NCI-H1436 (cell line): ENCODE measurements at places on chromosomes 4 and X.

DNA sequence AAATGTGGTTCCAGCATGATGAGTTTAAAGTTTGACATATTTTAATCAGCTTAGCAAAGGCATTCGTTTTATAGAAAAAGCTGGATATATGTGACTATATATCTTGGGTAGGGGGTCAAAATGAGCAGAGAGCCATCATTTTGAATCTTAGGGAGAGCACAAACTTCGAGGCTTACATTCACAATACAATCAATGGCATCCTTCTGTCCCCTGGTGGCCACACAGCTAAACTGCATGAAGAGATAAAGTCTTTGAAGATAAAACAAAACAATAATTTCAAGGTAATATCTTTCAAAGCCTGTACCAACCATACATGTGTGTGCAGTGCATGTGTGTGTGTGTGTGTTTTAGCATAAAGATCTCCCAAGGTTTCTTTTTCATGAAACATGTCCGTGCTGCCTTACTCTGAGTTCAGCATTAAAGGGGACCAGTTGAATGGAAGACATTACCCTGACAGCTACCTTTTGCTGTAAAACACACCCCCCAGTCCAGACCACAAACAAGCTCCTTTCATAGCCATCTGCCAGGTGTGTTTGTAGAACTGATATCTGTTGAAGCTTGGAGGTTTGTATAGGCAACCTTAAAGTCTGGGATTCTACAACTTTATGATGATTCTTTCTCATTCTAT is 22.0 kb downstream of the DYNLT3 start:
- DNase-seq, result no peak

- DNase-seq, result no peak
These were observed 230.6 kb downstream of the PTTG2 start for GRCh38 chr4:38190717-38191178.

DNA sequence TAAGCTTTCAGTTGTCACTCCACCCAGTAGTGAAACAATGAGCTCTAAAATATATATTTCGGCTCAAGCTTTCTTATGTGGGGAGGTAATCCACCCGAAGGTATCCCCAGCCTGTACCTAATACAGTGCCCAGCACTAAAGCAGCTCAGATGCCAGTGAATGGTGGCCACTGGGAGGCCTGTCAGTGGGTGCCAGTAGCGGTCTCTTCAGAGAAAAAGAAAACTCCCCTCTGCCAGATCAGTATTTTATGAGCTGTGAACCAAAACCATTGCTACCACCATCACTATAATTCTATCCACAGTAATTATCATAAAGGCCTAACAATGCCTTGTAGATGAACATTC is 835 bp upstream of the NFKB1 start:
- no peak for DNase-seq

GRCh38 chr4:3316146-3316545 is 23.3 kb downstream of the RGS12 start:
- DNase-seq, result no peak

DNA sequence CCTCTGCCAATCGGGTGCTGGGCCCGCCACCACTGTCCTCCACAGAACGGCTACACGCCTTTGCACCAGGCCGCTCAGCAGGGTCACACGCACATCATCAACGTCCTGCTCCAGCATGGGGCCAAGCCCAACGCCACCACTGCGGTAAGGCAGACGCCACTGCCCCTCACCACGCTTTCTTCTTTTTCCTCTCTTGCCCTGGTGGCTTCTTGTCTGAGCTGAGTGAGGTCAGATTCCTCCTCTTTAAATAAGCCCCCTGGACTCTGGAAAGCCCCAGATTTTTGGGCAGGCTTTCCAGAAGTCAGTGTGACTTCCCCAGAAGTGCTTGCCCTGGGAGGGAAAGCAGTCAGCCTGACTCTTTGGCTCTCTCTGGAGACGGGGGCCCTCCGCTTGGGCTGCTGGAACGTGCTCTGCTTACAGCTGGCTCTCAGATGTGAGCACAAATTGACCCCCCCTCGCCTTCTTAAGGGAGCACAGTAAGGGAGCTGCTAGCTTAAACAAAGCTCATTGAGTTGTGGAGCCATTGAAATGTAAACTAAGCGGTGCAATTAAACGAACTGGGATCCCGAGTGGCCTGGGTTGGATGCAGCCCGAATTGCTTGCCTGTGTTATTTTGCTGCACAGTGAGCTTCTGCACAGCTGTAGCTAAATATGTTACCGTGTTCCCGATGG is 243.1 kb downstream of the ANK2 start:
- DNase-seq, result peak; percentile 32

DNA sequence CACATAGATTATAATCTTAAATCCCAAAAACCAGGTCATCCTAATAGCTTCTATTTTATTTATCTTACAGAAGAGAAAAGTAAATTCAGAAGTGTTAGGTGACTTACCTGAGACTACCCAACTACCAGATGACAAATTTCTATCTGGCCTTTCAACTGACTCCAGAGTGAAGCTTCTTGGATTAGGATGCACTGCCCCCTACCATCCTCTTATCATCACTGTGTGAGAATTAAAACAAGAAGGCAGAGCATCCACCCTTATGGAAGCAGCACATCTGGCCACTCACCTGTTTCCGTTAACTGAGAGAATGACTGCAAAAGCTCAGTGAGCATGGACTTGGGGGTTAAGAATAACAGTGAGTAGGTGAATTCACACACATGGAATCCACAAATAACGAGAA is 502.6 kb upstream of the TECRL start:
- DNase-seq, result no peak

- no peak for DNase-seq
These were observed 8.2 kb upstream of the IQCM start for GRCh38 chr4:149823769-149824221.

DNA sequence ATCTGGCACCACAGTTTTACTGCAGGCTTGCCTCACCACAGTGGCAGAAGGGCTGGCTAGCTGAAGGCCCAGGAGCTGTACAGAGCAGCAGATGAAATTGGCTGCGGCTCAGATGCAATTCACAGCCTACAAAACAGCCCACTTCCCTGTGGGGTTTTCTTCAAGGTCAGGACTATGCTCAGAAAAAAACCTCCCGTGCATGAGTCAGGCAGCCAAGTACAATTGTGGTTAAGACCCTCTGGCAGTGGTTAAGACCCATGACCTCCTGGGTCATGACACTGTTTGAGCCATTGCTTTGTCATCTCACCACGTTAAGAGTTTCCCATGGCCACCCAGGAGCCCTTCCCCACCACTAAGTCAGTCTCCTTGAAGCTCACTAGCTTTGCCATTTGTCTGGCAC is 276.3 kb downstream of the HNRNPD start:
- DNase-seq, result no peak

GRCh38 chr4:185672151-185672550 is 136.8 kb upstream of the PDLIM3 start:
- DNase-seq, result no peak

DNA sequence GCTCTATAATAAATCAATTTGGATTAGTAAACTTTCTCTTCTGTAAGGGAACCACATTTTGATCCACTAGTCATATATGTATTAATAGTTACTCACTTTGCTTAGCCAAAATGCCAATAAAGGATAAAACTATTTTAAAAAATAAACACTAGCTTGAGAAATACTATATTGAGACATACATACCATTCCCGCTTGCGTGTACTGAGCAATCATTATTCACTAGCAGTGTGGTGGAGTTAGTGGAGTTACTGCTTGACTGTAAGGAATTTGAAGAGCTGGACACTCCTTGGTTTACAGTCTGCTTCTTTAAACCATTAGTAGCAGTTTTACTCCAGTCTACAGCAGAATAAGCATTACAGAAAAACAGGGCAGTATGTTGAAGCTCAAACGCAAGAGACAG is 10.8 kb upstream of the PHKA2 start:
- DNase-seq, result no peak

DNA sequence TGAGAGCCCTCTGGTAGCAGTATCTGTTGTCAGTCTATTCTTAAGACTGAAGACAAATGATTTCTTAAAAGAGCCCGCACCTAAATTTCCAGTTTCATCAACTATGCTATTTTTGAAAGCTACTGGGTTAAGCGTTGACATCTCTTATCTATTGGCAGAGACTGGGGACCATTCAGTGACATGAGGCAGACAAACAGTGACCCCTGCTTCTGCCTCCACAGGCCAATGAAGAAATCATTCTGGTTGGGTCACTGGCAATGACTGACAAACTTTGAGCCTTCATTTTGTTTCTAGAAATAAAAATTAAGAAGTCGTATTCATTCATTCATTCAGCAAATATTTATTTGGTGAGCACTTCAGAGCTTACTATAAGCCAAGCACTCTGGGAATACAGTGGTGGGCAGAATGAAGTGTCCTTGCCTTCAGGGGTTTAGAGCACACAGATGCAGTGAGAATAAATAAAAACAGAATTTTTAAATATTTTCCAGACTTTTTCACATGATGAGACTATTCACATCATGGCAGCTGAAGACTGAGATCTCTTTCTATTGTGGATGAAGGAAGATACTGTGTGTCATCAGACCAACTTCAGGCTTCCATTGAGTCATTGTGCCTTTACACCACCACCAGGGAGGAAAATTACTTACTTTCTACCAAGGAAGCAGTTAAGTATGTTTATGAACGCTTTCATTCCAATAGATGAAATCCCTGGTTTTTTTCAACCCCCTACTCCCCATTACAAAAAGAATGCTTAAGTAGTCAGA is 36.0 kb downstream of the SORBS2 start:
- no peak for DNase-seq

- no peak for DNase-seq
These were observed 263.6 kb downstream of the HS3ST1 start for GRCh38 chr4:11165052-11165451.

- DNase-seq, result no peak
These were observed 123.4 kb downstream of the SPCS3 start for GRCh38 chr4:176443117-176443516.

DNA sequence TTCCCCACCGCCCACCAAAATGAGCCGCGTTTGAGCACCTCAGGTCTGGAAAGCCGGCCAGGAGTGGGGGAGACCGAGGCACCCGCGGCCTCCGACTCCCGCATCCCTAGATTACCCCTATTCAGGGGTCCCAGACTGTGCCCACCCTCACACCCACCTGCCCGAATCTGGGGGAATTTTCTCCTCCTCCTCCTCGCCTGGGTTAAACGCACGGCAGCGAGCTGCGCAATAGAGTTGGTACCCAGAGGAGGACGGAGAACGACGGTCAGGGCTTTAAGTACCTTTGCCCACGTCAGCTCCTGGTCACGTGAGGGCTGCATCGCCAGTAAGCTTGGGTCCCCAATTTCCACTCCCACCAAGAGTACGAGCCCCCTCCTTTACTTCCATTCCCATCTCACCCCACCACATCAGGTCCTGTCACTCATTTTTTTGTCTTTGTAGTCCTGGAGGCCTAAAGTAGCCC is at the start of gene ARMCX2:
ARMCX2 (minus strand) TSS at position 250 of the 463 bp plus-strand sequence. CDS start 2,262 bp downstream, outside the sequence.
- peak; percentile 53 for DNase-seq

DNA sequence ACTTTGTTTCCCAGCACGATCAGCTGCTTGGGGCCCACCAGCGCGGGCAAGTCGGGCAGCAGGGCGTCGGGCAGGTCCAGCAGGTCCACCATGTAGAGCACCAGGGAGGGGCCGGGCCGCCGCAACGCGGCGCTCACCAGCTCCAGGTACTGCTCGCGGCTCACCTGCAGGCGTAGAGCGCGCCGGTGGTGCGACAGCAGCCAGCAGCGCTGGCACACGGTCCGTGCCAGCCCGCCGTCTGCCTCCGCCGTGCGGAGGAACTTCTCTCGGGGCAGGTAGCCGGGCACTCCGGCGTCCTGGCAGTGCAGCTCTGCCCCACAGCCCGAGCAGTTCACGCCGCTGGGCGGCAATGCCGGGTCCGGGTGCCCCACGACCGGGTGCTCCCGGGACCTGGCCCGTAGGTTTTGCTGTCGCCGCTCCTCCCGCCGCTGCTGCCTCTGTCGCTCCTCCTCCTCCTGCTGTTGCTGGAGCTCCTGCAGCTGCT is 527 bp downstream of the NOA1 start:
- no peak for DNase-seq

GRCh38 chrX:131277543-131278136 is 11.5 kb downstream of the IGSF1 start:
- DNase-seq, result no peak

- no peak for DNase-seq
These were observed 14.7 kb upstream of the ANXA5 start for GRCh38 chr4:121711263-121712000.

GRCh38 chr4:14168919-14169318 is 541.4 kb upstream of the BOD1L1 start:
- no peak for DNase-seq

GRCh38 chr4:127968586-127968985 is 3.4 kb downstream of the ABHD18 start:
- no peak for DNase-seq

GRCh38 chr4:78592088-78592783 is 40.7 kb downstream of the ANXA3 start:
- DNase-seq, result no peak

DNA sequence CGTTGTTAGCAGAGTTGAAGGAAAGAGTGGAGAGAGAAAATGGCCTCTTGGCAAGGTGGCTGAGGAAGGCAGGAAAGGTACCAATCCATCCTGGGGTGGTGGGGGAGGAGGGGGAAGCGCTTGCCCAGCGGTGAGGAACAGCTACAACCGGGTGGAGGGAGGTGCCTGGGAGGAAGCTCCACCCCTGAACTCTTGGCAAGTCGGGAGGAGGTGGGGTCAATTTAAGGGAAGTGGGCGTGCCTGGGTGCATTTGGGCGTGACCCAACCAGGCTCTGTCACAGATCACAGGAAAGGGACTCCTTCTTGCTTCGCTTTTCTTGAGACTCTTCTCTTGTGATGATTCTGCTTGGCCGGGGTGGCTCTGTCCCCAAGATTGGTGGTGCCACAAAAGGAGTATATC is 41.7 kb downstream of the BCORL1 start:
- DNase-seq, result peak; percentile 65

DNA sequence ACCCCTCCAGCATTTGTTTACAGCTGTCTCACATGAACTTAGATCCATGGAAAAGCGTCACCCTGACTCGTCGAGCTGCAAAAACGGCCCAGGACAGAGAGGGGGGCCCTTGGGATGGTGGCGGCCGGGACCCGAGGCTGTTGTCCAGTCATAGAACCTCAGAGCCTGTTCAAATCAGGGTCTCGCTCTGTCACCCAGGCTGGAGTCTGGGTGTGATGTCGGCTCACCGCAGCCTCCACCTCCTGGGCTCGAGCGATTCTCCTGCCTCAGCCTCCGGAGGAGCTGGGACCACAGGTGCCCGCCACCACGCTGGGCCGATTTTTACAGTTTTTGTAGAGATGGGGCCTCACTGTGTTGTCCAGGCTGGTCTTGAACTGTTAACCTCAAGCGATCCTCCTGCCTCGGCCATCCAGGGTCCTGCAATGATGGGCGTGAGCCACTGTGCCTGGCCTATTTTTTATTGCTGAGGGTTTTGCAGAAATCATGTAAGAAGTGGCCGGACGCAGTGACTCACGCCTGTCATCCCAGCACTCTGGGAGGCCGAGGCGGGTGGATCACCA is 42.6 kb upstream of the PPP2R3B start:
- no peak for DNase-seq

- DNase-seq, result no peak
These were observed 73.0 kb upstream of the NR3C2 start for GRCh38 chr4:148515248-148515647.
